ENCODE measurements at places on chromosomes 6 and 20. TPM values are rescaled to one million over a fixed set of nuclear protein-coding genes. Genes with fewer than 3 reads are reported as not detected.

FGD2 gene
- total RNA-seq = not detected

NKX2-4 gene
- not detected for total RNA-seq

DUSP15 gene
- 3.9 TPM for total RNA-seq

DNA sequence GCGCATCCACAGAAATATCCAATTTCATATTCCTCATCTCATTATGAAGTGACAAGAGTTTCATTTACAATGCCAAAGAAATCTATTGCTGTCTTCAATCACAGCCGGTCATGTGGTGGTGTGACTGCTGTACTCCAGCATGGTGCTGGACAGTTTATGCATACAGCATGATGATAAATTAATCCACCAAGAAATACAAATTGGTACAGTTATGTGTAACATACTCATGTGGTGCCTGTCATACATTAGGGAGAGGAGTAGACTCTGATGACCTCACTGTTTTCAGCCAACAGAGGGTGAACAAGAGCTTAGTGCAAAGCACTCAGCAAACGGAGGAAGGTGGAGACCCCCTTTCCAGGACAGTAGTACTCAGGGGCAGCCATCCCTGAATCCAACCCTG is 178.4 kb upstream of the SYNDIG1 start:
- no peak for DNase-seq

- DNase-seq = no peak
These were observed 12.2 kb downstream of the PRDM13 start for GRCh38 chr6:99618649-99619408.

DNA sequence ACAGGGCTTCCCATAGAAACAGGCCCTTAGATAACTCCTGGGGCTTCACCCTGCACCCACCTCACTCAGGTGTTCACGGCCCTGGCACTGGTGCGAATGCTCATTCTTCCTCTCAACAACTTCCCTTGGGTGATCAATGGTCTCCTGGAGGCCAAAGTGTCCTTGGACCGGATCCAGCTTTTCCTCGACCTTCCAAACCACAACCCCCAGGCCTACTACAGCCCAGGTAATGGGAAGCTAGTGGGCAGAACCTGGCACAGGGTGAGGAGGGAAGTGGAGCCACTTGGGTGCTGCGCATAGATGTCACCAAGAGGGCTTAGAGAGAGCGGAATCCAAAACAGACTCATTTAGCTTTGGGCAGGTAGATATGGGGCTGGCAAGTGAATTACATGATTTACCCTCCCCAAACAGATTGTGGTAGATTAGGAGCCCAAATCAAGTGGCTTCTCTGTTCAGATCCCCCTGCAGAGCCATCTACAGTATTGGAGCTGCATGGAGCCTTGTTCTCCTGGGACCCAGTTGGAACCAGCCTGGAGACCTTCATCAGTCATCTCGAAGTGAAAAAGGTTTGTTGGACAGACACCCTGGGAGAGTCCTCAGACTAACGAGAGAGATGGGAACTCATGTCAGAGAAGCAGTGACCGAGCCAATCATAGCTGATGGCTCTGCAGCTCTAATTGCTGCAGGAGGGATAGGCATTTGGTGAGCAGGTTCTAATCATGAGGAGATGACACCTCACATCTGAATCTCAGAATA is 8.5 kb downstream of the ABCC10 start:
- no peak for DNase-seq
